ENCODE measurements at places on chromosomes 16 and 17.
A peak's percentile ranks its signal among the peaks of the same experiment; 100 is the strongest.

- no peak for DNase-seq
These were observed 19.9 kb upstream of the RSL1D1 start for GRCh38 chr16:11871193-11871592.

- no peak for DNase-seq
These were observed 520.7 kb upstream of the PSMD7 start for GRCh38 chr16:73775841-73776388.

DNA sequence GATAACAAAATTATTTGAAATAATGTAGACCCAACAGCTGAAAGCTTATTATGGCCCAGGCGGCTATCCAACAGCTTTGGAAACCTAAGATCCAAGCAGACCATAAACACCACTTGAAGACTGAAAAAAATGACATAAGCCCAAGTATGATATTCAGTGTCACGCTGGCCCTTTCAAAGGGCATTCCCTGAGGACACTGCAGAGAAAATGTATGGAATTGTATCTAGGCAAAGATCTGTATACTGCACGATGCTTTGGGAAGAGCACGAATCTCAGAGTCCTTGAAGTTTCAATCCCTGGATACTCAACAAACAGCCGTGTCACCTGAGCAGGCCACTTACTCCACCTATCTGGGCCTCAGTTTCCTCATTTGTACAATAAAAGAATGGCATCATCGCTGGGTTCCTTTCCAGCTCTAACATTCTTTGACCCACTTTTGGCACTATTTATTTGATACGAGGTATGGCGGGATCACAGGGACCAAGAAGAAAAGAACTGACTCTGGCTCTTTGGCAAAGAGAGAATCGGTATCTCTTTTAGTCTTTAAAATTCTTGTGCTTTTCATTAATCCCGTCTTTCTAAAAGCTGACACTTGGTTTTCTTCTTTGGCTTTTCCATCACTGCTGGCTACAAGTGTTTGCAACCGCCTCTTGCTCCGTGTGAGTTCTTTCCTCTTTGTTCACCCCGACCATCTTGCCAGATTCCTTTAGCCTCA, 1.2 kb downstream of the STAT5B start:
- no peak for DNase-seq

GRCh38 chr16:70601576-70602575, 44.5 kb upstream of the IL34 start:
- DNase-seq = no peak

- DNase-seq = peak; percentile 64
These were observed 13.8 kb downstream of the RIPOR1 start for GRCh38 chr16:67542464-67542863.

- DNase-seq = no peak
These were observed 38.7 kb downstream of the PRSS54 start for GRCh38 chr16:58256108-58256507.

GRCh38 chr16:31071861-31072260, 2.2 kb downstream of the ZNF668 start:
- peak; percentile 22 for DNase-seq

- no peak for DNase-seq
These were observed 478.4 kb upstream of the GOT2 start for GRCh38 chr16:59212492-59213024.

DNA sequence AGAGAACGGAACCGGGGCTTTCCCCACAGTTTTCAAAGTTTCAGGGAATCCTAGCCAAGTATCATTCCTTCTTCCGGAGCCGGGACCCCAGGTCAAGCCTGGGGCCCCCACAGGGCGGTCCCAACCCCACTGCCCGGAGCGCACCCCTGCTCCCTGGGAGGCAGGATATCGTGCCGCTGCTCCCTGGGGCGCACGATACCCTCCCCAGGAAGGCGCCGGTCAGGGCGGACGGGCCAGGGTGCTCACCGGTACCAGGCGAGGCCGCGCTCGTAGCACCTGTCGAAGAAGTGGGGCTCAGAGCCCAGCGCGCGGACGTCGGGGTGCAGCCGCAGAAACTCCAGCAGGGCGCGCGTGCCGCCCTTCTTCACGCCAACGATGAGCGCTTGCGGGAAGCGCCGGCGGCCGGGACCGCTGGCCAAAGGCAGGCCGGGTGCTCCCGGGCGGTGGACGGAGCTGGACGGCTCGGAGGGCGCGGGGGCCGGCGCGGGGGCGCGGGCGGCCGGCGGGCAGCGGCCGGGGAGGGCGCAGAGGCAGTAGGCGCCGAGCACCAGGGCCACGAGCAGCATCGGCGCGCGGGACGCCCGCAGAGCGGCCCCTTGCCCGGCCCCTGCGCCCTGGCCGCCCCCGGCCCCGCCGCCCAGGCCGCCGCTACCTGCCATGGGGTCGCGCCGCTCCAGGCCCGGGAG, 407 bp downstream of the HS3ST6 start:
- no peak for DNase-seq

DNA sequence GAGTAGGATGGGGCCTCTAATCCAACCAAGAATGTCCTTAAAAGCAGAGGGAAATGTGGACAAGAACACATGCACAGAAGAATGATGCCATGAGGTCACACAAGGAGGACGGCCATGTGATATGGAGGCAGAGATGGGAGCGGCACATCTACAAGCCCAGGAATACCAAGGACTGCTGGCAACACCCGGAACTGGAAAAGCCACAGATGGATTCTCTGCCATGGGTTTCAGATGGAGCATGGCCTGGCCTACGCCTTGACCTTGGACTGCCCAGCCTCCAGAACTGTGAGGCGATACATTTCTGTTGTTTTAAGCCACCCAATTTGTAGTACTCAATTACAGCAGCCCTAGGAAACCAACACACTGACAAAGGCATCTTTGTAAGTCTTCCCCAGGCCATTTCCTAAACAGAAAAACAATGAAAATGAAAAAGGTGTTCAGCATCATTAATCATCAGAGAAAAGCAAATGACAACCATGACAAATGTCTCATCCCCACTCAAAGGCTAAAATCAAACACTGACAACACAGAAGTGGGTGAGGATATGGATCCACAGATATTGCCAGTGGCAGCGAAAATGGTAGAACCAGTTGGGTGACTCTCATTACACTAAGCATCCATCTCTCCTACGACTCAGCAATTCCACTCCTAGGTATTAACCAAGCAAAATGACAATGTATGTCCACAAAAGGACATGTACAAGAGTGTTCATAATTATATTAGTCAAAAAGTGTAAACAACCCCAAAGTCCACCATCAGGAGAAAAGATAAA, 76.9 kb upstream of the CNEP1R1 start:
- DNase-seq = no peak
